ENCODE measurements at places on chromosomes 2 and 18.

DNA sequence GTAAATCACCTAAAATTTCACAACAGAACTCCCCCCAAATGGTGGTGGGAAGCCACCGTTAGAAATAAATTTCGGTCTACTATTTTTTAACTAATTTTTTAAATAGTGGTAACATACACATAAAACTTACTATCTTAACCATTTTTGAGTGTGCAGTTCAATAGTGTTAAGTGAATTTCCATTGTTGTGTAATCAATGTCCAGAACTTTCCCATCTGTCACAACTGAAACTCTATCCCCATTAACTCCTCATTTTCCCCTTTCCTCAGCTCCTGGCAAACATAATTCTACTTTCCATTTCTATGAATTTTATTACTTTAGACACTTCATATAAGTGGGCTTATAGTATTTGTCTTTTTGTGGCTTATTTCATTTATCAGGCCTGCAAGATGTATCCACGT lies 34.1 kb upstream of the HNMT start:
- no peak for DNase-seq

DNA sequence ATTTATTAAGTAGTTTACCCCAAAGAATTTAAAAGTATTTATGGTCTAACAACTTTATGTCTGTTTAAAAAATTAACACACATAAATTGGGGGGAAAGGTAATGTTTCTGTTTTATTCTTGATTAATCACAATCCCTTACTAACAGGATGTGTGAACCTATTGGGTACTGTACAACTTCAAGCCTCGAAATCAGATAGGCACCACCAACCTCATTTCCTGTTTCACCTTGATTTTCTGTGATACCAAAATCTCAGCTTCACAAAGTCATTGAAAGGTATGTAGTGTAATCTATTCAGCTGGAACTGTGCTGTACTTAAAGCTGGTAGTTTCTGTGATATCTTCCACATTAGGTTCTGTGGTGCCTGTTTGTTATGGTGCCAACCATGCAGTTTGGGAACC lies 4.0 kb downstream of the RNMT start:
- no peak for DNase-seq

DNA sequence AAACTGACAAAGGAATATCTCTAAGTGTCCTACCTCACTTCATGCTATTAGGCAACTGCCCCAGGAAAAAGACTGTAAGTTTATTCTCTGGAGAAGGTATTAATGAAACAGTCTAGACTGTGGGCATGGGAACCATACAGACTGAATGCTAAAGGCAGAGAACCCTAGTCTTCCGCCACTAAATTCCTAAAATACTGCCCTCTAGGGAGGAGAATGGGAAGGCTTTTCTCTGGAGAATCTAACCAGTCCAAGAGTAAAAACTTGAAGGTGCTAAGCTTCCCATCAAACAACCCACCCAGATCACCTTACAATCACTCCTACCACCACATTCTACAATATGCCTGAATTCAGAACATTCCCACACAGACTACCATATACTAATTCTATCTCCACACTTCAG lies 3.4 kb downstream of the SRBD1 start:
- no peak for DNase-seq

- no peak for DNase-seq
Observed at GRCh38 chr2:121710470-121711170, 26.1 kb downstream of the NIFK start.

DNA sequence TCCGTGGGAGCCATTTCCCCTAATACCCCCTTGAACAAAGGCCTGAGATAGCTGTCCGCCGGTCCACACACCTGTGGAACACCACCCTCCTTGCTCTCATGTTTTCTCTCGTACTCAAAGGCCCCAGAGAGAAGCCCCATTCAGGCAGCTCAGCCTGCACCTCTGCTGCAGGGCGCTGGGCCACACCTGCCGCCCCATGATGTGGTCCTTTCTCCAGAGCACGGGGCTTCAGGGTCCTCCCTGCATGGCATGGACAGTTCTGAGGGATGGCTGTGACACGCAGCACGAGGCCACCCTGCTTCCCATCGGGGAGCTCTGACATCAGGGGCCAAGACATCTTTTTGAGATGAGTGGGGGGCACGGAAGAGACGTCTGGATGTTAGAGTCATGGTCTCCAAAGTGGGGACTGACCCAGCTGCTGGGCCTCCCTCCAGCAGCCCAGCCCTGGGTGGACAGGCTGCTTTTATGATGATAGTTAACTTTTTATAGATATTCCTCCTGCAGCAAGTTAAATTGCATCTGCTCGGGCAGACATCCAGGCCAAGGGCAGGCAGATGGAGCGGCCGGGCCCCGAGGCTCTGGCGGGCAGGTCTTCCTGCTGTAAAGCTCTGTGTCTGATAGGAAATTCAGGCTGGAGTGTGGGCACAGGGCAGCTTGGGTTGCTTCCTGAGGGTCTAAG lies 56.7 kb downstream of the SDC1 start:
- DNase-seq, result no peak

DNA sequence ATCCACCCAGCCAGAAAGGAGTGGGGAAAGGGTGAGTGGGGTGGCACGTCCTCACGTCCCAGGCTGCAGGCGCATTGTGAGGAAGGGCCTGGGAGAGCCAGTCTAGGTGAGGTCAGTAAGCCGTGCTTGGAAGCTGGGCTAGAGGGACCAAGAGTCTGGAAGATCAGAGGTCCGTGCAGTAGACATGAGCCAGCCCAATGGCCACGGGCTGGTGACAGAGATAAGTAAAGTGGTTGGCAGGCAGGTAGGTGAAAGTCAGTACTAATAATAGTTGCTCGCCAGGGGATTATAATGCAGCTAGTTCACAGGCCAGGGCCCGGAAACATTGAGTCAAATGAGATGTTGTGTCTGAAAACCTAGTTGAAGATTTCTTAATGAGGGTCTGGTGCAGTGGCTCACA lies 133.2 kb downstream of the GBX2 start:
- DNase-seq, result no peak

- no peak for DNase-seq
Observed at GRCh38 chr2:25030702-25031101, 11.2 kb upstream of the EFR3B start.

GRCh38 chr18:26662996-26663395 lies 114.6 kb upstream of the KCTD1 start:
- DNase-seq, result no peak

DNA sequence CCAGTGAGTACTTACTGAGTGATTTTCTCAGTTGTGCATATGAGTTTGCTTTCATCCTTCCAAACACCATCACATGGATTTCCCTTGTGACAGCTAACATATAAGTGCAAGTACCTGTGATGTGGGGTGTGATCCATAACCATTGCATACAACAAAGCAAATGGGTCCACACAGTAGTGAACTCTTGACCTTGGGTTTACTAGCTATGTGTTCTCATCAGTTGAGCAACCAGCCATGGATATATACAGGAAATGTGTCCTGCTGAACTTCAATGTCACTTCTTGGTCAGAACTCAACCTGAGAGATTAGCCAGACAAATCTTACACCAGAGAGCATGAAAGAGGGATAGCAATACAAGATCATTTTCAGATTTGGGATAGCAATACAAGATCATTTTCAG lies 420.9 kb upstream of the KCNH7 start:
- DNase-seq, result no peak

- no peak for DNase-seq
Observed at GRCh38 chr18:10015288-10015701, 101.5 kb downstream of the VAPA start.

DNA sequence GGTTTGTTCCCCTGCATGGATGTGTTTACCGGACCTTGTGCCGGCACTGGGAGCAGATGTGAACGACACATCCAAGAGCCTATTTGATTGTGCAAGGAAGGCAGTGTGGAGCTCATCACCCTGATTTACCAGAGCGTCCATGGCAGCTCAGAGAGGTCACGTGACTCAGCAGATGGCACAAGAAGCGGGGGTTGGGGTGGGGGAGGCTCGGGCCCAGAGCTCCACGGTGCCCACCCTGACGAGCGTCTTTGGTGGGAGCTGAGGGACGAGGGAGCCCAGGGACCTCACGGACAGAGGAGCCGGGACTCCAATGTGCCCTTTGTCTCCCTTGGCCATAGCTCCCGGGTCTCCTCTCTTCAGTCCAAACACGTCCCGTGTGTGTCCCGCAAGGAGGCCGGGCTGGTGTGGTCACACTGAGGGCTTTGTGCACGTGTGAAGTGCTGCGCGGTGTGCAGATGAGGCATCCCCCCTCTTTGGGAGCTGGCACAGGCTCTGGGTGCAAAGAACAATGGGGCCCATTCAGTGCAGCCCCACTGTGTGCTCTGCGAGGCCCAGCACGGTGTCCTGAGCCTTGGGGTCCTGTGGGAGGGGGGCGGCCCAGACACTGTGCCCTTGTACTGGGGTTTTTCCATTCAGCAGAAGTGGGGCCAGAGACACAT lies 15.5 kb downstream of the KCNIP3 start:
- DNase-seq, result no peak

GRCh38 chr2:159160954-159161353 lies 125.5 kb downstream of the WDSUB1 start:
- DNase-seq, result no peak

GRCh38 chr18:51053814-51054213 lies 23.8 kb downstream of the SMAD4 start:
- DNase-seq, result no peak
